ENCODE measurements at places on chromosomes 1 and 21.

DNA sequence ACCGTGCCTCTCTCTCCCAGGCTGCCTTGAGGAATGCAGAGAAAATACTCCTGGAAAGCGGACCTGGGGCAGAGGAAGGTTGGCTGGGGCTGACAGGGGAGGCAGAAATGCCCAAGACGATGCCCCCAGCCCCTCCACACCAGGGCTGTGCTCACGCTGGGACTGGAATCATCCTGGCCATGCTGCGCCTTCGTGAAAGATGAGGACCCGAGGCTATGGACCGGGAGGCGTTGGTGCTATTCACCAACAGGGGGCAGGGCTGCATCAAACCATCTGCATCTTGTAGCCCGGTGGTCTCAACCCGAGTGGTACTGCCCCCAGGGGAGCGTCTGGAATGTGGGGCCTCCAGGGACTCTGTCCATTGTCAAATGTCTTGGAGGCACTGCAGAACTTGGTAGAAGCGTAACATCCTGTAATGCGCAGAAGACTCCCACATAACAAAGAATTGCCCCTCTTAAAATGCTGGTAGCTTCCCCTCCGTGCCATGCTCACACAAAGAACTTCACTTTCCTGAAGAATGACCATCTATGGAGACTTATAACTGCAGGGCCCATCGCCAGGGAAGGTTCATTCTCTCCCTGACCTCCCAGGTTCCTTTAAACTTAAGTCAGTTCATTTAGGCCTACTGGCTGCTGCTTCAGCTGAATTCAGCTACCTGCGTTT, 251.2 kb downstream of the RRAGC start:
- DNase-seq, result no peak

DNA sequence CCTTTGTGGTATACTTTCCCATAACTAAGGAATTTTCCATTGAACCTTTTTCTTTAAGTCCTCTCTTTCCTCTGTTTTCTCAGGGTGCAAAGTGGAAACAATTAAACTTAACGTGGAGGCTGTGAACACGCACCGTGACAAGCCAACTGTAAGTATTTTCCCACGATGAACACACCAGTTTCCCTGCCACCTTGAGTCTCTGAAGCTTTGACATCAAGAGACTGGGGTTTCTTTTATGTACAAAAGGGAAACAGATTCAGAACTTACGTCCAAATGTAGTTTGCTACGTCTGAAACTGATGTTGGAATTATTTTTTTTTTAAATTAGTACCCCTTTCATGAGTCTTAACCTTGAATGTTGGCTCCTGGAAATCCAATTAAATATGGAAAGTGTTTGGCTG, 17.2 kb upstream of the C4BPB start:
- DNase-seq, result no peak

DNA sequence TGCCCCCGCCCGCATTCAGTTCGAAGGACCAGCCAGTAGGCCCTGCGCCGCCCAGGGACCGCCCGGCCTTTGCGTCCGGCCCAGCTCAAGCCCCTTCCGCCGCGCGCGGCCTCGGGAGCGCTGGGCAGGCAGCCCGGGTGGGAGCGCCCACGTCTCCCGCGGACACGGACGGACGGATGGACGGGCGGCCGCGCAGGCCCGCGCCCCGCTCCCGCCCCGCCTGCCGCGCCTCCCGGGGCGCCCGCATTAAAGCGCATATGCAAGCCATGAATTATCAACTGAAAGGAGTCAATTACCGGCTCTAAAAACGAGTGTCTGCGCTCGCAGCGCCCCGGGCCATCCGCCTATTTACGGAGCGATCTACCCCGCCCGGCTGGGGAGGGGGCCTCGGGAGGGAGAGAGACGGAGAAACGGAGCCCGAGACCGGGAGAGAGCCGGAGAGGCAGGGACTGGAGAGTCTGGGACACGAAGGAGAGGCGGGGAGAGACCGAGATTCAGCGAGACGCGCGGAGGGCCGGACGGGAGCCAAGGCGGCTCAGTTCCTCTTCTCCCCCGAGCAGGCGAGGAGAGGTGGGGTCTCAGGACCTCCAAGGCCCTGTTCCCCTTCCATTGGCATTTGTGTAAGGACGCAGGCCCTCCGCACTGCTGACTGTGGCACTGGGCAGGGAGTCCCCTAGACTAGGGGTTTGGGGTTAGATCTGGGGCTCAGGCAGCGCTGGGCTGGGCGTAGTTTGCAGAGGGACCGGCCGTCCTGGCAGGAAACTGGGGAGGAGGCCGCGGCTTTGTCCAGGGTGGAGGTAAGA, 41.3 kb upstream of the DMBX1 start:
- no peak for DNase-seq

- DNase-seq, result no peak
Observed at GRCh38 chr1:53160924-53161378, 18.5 kb upstream of the SLC1A7 start.

DNA sequence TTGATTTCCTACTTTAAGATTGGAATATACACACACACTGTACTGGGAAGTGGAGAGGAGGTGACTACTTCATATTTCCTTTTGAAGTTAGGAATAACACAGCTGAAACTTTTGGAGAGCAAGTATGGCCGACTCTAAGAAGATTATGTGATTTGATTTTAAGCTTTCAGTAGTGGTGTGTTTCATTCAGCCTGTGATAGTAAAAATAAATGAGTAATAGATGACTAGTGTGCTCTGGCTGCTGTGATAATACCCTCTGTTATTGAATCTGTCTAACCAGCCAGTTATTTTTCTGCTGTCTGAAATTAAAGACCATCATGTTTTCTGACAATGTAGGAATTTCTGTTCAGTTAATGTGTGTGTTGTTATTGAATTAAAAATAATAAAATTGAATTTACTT, 48.3 kb downstream of the CTTNBP2NL start:
- no peak for DNase-seq

DNA sequence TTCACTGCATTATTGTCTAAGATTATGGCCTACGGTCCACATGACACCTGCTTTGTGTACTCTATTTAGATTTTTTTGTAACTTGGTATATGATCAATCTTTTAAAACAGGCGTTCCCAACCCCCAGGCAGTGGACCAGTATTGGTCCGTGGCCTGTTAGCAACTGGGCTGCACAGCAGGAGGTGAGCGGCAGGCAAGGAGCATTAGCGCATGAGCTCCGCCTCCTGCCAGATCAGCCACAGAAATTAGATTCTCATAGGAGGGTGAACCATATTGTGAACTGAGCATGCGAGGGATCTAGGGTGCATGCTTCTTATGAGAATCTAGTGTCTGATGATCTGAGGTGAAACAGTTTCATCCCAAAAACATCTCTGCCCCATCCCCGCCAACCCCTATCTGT, 228.4 kb upstream of the NR5A2 start:
- DNase-seq, result no peak

DNA sequence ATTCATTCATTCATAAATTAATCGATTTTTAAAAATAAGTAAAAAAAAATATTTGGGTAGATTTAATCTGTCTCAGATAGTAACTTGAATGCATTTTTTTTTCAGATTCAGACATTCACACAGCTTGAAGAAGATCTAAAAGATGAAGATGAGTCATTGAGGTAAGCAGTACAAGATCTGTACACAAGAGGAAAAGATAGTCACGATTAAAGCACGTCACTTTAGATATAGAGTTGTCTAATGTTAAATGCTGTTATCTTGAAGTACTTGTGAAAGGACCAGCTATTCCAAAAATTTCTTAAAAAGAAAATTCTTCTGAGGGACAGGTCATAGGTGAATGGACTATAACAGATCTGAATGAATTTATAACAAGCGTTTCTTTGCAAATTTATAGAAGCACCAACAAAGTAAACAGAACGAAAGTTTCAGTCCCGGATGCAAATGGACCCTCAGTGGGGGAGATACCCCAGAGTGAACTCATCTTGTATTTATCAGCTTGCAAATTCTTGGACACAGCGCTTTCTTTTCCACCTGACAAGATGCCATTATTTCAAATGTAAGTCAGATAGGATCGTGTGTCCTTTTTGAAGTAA, 31.2 kb upstream of the MORC3 start:
- DNase-seq, result no peak

DNA sequence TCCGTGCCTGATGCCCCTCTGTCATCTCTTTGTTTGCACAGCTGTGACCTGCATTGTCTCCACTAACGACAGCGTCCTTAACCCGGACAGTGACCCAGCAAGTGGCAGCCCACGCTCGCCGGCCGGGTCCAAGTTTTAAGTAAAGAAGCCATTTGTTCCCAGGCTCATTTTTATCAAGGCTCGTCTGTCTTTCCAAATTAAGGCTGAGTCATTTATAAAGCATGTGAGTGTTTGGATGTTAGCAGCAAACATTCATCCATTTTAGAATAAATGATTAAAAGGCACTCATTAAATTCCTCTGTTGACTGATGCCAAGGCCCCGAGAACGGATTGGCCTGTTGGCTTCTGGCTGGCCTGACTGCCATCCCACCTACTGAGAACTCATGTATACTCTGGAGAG, 514.5 kb downstream of the NPHP4 start:
- no peak for DNase-seq

DNA sequence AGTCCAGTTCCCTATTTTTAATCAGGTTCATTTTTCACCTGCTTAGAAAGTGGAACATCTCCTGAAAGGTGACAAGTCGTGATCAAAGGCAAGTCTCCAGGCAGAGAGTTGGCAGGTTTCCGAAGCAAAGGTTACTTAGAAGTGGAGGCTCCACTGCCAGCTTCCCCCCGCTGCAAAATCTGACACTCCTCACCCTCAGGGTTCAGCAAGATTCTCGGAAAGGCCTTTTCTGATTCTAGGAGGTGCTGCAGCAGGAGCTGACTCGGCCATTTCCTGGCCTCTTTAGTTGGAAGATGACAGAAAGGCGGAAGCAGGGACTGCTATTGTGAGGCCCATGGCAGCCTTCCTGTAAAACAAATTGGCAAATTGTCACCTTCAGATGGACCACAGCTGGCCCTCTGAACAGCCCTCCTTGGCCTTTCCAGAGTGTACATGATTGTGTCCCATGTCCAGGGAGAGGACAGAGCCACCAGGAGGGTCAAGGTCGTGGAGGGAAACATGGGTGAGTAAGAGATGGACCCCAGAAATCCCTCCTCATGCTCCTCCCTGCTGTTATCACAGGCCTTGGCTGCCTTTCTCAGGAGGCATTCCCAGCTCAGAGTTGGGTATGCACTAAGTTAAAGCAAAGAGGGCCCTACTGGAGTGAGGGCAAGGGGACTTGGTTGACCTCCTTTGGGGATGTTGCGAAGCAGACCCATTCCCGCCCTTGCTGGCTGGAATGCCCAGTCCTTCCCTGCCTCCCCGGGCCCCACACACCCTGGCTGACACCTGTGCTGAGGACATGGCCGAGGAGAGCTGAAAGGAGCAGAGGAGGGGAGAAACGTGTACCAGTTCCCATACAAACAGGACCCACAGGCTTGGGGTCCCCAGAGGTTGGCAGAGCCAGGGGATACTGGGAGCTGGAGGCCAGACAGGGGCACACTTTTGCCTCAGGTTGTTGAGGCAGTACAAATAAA, 115.5 kb upstream of the IRF2BP2 start:
- no peak for DNase-seq

Data from stimulated activated CD8-positive, alpha-beta memory T cell treated with anti-CD3 and anti-CD28 coated beads, Interleukin-7, amount 100 ng/mL, for 1 hour (primary cell).